ENCODE measurements at places on chromosomes 11 and 22.

GRCh38 chr22:38504731-38505540 is 1.2 kb downstream of the DDX17 start:
- peak; percentile 45 for DNase-seq

GRCh38 chr22:33114565-33114964 is 56.4 kb upstream of the SYN3 start:
- no peak for DNase-seq

GRCh38 chr11:12434325-12434654 is 56.9 kb downstream of the PARVA start:
- no peak for DNase-seq

DNA sequence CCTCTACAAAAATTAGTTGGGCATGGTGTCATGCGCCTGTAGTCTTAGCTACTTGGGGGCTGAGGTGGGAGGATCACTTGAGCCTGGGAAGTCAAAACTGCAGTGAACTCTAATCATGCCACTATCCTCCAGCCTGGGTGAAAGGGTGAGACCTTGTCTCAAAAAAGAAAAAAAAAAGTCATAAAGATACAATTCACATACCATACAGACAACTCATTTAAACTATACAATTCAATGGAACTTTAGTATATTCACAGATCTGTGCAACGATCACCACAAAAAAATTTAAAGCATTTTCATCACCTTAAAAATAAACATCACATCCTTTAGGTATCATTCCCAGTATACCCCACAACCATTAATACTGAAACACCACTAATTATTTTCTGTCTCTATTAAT is 201.2 kb downstream of the PGR start:
- DNase-seq, result no peak

DNA sequence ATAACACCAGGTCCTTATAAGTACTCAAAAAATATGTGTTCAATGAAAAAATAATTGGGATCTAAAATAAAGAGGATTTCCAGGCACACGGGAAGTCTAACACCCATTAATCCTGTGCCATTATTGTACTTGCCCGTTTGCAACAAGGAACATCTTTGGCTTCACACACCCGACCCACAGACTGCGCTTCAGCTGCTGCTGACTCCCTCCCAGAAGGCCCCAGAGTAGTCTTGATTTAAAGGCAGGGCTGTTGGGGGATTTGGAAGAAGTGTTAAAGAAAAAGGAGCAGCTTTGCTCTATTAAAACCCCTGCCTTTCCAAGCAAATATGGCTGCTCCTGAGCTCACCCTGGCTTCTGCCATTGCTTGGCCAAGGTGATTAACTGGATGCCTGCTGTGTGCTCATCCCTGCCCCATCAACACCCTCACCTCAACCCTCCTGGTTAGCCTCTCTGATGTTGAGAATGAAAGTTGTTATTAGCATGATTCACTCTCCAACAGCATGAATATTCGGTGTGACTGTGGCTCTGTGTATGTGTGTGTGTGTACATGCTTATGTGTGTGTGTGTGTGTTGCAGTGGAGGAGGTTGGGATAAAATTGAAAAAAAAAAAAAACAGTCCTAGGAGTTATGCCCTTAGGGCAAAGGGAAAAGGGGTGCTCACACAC is 76.1 kb downstream of the KIRREL3 start:
- no peak for DNase-seq

DNA sequence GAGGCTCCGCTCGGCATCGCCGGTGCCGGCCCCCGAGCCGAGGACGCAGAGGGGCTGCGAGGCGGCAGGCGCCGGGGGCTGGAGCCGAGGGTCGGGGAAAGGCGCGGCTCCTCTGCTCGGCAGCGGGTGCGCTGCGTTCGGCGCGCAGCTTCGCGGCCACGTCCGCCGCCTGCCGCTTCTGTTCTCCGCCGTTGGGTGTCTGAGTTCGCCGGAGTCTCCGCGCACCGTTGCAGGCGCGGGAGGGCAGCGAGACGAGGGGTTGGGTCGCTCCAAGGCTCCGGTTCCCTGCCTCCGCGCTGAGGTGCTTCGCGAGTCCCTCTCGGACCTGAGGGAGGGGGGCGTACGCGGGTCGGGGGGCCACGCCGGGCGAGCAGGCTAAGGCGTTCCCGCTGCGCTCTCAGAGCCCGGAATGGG is 347 bp downstream of the MN1 start:
- DNase-seq, result no peak

DNA sequence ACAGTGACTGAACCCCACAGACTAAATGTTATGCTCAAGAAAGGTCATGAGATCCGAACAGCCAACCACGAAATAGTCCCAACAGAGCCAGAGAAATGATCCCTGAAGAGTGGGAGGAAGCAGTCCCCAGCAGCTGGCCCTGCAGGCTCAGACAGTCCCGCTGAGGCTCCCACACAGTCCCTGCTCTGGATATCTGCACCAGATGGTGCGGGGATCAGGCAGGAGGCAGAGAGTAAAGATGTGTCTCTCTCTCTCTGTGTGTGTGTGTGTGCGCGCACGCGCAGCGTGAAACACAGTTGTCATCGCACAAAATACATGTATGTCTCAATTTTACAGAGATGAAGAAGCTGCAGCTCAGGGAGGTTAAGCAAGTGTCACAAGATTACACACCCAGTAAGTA is 27.9 kb downstream of the GUCY1A2 start:
- DNase-seq, result no peak

- no peak for DNase-seq
Measured at GRCh38 chr11:3021125-3021524, 29.0 kb upstream of the NAP1L4 start.

GRCh38 chr11:67253872-67254624 is 12.2 kb upstream of the GRK2 start:
- DNase-seq, result no peak

- DNase-seq, result no peak
Measured at GRCh38 chr22:47307326-47307725, 544.9 kb downstream of the TBC1D22A start.

- DNase-seq, result no peak
Measured at GRCh38 chr11:44957776-44958564, 7.3 kb upstream of the TP53I11 start.

DNA sequence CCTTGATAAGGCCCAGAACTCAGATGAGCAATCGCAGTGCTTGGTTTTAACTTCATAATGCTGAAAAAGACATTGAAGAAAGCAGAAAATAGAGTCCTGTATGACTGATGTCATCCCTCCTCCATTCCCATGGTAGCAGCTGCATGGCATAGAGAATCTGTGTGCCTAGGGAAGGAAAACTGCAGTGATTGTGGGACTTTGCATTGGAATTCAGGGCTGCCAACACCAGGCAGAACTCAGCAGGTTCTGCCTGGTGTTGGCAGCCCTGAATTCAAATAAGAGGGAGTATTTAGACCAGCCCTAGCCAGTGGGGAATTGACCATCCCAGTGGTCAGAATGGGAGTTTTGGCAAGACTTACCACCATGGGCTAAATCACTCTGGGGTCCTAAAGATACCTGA is 1016.0 kb downstream of the FAM181B start:
- no peak for DNase-seq

- DNase-seq, result no peak
Measured at GRCh38 chr11:945986-946385, 20.3 kb downstream of the AP2A2 start.

DNA sequence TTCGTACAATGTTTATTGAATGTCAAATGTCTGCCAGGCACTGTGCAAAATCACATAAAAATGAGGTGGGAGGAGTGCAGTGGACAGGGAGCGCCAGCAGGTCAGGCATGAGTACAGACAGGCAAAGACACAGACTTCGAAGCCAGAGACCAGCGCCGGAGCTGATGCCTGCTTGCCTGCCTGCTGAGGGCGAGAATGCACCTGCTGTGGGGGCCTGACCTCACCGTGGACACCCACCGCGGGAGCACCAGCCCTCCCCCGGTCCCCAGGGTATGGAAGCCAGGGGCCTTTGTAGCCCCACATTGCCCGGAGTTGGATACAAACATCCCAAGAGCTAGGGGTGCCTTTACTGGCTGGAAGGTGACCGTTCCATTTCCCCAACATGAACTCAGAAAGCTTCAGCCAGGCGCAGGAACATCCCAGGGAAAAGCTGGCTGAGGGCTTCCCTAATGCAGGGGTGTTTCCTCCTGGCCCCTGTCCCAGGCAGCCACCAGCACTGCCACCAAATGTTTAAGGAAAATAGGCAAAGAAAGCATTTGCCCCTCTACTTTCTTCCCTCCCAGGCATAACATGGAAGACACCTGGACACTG is 17.9 kb downstream of the IFITM10 start:
- DNase-seq, result no peak

DNA sequence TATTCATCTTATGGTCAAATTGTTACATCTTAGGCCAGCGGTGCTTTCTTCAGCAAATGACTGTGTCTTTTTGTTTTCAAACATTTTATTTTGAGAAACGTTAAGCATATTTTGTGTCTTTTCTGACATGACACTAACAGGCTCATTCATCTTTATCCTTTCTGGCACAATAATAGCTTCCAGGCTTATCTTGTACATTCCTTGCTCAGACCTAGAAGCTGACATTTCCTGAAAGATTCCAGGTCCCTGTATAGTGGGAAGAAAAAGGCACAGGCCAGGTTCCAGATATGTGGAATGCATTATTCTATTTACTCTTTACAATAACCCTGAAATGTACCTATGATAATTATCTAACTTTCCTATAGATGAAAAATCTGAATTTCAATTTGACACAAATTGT is 379.1 kb upstream of the B3GAT1 start:
- no peak for DNase-seq

GRCh38 chr11:6615882-6616585 is 3.2 kb downstream of the TPP1 start:
- no peak for DNase-seq

Data from stimulated activated CD8-positive, alpha-beta memory T cell treated with anti-CD3 and anti-CD28 coated beads, Interleukin-15, amount 100 ng/mL, for 48 hours (primary cell).